HAP-1 (cell line): ENCODE measurements at places on chromosomes 6 and 20.
A peak's percentile ranks its signal among the peaks of the same experiment; 100 is the strongest.

- no peak for DNase-seq
Observed at GRCh38 chr6:99816795-99817194, 177.2 kb downstream of the MCHR2 start.

DNA sequence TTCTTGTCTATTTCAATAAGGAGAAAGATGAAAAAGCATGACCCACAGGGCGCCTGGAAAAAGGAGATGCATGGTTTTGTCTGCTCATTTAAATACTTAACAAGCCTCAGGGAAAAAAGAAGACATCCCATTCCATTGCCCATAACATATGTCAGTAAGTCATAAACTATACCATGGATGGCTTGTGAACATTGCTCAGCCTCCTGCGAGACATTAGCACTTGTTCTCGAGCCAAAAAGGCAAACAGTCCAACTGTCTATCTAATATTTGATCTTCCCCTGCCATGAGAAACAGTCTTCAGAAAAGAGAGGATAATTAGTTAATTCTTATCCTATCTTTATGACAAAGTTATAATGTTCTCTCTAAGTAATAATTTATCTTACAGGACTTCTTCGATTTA lies 527.4 kb downstream of the HACE1 start:
- no peak for DNase-seq

DNA sequence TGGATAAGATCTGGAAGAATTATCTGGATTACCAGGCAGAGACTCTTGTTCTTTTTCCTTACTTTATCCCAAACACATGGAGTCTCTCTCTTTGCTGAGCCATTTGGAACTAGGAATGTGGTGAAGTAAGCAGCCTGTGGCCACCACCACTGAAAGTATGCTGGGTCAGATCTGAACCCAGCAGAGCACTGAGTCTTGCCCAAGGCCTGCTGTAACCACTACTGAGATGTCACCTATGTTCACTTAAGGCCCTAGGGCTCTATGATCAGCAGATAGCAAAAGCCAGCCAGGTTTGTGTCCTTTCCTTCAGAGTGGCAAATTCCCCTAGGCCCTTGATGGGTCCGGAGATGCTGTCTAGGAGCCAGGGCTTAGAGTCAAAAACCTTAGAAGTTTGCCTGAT lies 103.3 kb upstream of the PLN start:
- DNase-seq, result no peak

GRCh38 chr6:51913265-51913664 lies 174.1 kb downstream of the PKHD1 start:
- DNase-seq, result no peak

GRCh38 chr6:143828572-143828971 lies 14.6 kb upstream of the LTV1 start:
- no peak for DNase-seq

DNA sequence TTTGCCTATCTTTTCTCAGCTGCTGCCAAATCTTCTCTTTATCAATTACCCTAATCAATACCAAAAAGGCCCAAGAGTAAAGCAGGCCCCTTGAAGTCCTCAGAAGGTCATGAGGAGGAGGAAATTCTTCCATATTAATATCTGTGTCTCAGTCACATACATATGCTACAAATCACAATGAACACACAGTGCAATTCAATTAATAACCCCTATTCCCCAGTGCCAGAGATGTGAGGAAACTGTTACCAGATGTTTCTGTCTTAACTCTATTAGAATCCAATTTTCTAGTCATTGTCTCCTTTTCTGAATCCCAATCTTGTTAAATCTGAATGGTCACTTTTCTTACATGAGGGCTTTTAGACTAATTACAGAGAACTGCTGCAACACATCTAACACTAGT lies 45.9 kb upstream of the SLC2A12 start:
- DNase-seq, result no peak

GRCh38 chr20:56582542-56582941 lies 46.6 kb upstream of the TFAP2C start:
- DNase-seq, result no peak

GRCh38 chr6:167058261-167058660 lies 59.1 kb downstream of the CEP43 start:
- no peak for DNase-seq

DNA sequence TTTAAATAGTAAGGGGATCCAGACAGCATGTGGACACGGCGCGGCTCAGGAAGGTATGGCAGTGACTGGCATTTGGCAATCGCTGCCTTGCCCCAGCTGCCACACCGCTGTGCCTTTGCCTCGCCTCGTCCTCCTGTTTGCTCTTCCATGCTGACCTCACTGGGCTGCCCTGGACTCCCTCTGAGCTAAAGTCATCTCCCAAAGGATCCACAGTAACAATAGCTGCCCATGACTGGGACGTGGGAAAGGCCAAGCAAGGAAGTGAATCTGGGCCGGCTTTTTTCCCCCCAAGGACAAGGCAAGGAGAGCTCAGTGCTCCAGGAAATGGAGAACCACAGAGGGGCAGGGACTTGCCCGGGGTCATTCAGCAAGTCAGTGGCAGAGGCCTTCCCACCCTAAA lies 48.1 kb downstream of the JPH2 start:
- DNase-seq, result no peak

GRCh38 chr6:24831771-24832716 lies 33.3 kb upstream of the ARMH2 start:
- no peak for DNase-seq

DNA sequence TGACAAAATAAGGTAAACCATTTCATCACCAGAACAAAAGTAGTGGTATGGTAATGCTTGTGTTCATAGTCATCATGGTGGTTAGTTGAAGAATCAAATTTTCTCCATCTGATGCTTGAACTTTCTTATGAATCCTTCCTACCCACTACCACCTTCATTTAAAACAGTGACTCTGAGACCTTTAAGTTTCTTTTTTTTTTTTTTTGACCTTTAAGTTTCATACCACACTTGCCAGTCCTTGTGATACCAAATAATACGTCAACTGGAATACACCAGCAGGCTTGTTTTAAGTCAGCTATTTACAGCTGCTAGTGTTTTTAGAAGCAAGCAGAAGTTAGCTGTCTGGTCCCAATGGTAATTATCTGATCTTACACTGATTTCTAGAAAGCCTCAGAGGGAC lies 413.4 kb upstream of the SOX4 start:
- no peak for DNase-seq

DNA sequence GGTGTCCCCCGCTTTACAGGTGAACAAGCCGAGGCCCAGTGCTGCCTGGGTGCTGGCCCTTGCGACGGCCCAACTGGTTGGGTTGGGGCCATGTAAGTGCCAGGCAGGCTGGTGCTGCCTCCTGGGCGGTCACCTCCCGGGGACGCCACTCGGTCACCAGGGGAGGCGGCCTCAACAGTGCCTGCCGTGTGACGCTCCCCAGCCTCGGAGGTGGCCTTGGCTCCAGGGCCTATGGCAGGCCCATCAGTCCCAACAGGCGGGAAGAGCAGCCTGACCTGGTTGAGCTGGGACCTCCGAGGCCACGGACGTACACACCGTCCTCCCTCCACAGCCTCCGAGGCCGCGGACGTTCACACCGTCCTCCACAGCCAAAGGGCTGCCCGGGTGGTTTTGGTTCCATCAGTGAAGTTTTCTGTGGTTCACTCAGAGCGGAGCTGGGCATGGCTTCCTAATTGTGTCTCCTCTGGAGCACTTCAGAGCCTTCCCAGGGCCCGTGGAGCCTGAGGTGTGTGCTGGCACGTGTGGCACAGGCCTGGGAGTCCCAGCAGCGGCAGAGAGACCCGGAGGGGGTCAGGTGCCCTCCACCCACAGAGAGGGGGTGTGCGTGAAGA lies 19.3 kb upstream of the SLCO4A1 start:
- no peak for DNase-seq

- DNase-seq, result no peak
Observed at GRCh38 chr6:111870742-111871064, 2.5 kb downstream of the FYN start.

GRCh38 chr6:137237413-137238170 lies 18.4 kb upstream of the IFNGR1 start:
- DNase-seq, result peak; percentile 4

GRCh38 chr20:53171065-53171464 lies 198.9 kb downstream of the TSHZ2 start:
- no peak for DNase-seq

- DNase-seq, result no peak
Observed at GRCh38 chr20:38880952-38881735, 45.1 kb upstream of the FAM83D start.

- DNase-seq, result no peak
Observed at GRCh38 chr6:139409026-139409425, 34.6 kb upstream of the CITED2 start.

DNA sequence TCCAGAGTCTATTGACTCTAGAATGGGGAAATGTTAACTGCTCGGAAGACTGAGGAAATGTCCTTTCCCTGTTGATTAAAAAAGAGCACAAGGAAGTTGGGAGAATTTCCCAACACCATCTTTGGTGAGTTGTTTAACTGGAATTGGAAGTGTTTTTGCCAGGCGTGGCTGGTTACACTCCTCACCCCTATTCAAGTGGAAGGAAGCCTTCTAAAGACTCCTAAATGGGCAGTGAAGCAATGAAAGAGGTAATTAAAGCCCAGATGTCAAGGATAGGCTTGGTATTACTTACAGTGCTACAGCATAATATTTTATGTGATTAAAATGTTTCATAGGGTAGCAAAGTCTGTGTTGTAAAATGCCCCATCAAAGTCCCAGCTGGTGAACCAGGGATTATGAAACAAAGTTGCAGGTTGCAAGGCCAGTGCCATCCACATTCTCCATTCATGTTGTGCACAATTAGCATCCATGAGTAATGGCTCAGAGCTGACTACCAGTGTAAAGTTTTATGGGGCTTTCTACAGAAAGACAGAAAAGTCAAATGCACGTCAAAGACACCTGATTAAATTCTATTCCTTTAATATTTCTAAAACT lies 52.6 kb downstream of the BTBD3 start:
- DNase-seq, result no peak

DNA sequence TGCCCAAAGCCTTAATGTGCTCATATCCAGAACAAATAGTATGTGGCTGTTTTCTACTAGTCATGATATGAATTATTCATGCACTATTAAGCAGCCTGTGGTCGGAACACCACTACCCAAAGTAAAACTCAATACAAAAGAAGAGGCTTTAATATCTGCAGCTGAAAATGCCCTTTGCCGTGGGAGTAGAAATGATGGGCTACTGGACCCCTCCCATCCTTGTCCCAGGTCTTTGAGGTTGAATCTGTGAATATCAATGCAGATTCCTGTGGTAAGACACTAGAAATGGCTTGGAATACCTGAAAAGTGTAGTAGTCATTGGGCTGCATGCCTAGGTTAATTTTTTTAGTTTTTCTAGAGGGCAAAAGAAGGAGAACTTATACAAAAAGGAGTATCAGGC lies 303.7 kb downstream of the TBC1D7 start:
- no peak for DNase-seq

DNA sequence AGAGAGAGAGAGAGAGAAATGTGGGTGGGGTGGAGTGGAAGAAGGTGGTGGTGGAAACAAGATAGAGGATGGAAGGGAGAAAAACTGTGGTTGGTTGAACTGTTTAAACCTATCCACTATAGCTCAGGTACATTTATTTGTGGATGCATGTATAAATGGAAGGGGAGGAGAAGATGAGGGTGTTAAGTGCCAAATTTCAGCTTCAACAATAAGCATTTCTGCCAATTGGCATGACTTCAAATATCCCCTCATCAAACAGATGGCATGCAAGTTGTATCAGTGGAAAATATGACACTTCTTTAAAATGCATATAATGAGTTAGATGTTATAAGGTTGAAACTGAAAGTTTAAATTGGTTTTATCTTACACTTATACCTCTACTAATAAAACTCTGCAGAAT lies 216.1 kb downstream of the LMBRD1 start:
- DNase-seq, result no peak

DNA sequence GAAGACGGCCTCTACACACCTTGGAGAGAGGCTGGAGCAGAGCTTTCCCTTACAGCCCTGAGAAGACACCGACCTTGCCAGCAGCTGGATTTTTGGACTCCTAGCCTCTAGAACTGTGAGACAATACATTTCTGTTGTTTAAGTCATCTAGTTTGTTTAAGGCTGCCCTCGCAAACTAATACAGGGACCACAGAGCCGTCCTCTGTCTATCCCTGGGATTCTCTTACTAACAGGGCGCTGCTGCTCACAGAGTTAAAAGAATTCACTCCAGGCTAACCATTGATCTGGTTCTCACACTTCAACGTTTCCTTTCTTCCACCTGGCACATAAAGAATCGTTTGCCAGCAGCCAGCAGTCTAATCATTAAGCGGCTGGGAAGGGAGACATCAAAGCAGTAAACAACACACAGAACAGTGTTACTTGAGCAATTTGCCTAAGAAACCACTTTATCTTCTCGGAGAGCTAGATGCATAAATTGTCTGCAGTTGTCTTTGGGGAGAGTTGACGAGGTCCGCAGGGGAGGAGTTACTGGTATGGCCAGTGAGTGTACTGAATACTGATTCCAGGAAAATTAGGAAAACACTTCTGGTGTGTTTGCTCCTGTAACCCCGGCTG lies 103.5 kb upstream of the AKAP12 start:
- no peak for DNase-seq

DNA sequence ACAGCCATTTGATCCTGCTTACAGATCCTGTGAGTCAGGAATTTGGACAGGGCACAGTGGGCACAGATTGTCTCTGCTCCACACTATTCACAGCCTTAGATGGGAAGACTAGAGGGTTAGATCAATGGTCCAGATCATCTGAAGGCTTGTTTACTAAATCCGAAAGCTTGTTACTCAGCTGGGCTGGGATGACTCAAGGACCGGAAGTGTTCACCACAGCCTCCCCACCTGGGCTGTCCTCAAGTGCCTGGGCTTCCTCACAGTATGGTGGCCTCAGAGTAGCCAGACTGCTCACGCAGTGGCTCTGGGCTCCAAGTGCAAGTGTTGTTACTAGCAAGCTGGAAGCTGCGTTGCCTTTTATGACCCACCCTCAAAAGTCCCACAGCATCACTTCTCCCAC lies 75.4 kb upstream of the INSM1 start:
- no peak for DNase-seq

- DNase-seq, result no peak
Observed at GRCh38 chr6:153816366-153816765, 222.7 kb upstream of the OPRM1 start.

DNA sequence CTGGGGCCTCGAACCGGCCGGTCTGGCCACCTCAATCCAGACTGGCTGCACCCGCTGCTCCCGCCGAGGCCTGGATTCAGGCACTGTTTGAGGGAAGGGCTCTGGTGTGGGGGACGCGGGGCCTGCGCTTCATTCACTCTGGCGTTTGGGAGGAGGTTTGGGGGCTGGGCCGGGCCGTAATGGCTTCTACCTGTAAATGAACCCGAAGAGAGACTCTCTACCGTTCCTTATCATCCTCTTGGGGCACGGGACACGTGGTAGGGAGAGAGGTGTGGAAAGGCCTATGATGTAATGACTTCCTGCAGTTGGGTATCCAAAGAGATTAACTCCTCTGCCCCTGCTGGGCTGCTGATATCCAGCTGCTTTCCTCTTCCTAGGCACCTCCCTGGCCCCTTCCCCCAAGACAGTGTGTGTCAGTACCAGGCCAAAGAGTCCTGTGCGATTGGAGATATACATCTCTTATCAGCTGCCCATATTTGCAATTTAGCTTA lies 1.8 kb downstream of the FOXO3 start:
- no peak for DNase-seq
